ENCODE measurements at places on chromosomes 12 and 14. TPM values are rescaled to one million over a fixed set of nuclear protein-coding genes. Genes with fewer than 3 reads are reported as not detected.

Gene POTEM
- not detected for total RNA-seq

GRCh38 chr14:52988139-52988538, 37.3 kb upstream of the FERMT2 start:
- no peaks in the 10 kb centered on the region for H3K27me3 ChIP-seq
- DNase-seq, result no peak
- H3K4me1 ChIP-seq, result peaks cover 12% of the 10 kb centered on the region
- H3K27ac ChIP-seq, result no peak overlapping the region
- no peak overlapping the region for H3K4me3 ChIP-seq
- H3K36me3 ChIP-seq, result no peaks in the 10 kb centered on the region

DNA sequence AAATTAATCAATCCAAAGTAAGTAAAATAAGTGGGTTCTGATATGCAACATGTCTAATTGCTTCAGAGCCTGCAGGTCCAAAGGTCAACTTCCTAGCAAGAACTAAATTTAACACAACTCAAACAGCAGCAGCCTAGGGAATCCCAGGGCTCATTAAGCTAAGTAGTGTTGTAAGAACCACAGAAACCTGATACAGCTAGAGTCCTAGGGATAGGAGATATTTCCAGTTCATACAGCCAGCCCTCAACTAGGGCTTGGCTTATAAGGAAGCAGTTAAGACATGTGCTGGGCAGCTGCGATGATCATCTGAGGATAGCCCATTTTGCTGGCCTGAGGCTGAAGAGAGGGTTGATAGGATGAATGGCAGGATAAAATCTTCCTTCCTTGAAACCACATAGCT, at the start of gene OR4Q3:
Gene OR4Q3 (plus strand): TSS at position 316 of the 400 bp plus-strand sequence.
- DNase-seq, result no peak
- H3K4me1 ChIP-seq, result no peaks in the 10 kb centered on the region
- no peak within 1 kb of the TSS for H3K27ac ChIP-seq
- no peak within 1 kb of the TSS for H3K4me3 ChIP-seq

DNA sequence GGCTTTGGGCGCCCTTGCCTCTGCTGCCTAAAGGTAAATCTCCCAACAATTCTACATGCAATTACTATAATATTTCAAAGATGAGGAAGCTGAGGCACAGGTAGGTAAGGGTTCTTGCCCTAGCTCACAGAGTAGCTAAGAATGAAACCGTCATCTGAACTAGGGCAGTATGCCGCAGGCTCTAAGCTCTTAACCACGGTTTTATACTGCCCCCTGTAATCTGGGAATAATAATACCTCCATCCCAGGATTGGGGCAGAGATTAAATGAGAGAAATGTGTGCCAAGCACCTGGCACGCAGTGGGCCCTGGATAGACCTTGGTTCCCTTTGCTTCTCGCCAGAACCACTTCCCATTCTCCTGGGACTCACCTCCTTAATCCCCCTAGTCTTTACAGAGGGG, 1.5 kb upstream of the HRK start:
- H3K4me1 ChIP-seq, result peaks cover 35% of the 10 kb centered on the region
- H3K4me3 ChIP-seq, result no peak overlapping the region
- H3K36me3 ChIP-seq, result no peaks in the 10 kb centered on the region
- peaks cover 32% of the 10 kb centered on the region for H3K27me3 ChIP-seq

- no peak overlapping the region for H3K4me3 ChIP-seq
- H3K27ac ChIP-seq, result no peak overlapping the region
- no peaks in the 10 kb centered on the region for H3K27me3 ChIP-seq
- H3K36me3 ChIP-seq, result no peaks in the 10 kb centered on the region
- peaks cover 15% of the 10 kb centered on the region for H3K4me1 ChIP-seq
- no peak for DNase-seq
Observed at GRCh38 chr12:7642876-7643309, 22.8 kb downstream of the APOBEC1 start.

DNA sequence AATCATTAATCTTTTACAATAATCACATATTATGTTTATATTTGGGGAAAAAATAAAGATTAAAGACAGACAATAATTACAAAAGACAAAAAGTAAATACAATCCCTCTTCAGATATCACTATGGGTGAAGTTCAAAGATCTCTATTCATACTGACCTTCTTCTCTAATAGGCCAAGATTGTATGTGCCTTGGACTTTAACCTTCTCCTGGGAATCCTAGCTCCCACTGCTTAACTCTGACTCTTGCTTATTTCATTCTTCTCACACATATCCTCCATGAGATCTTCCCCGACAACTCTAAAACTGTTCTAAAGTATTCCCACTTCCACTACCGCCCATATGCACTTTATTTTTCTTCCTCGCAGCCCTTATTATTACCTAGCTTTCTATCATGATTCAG, 83.8 kb downstream of the EEA1 start:
- H3K4me3 ChIP-seq, result no peak overlapping the region
- no peaks in the 10 kb centered on the region for H3K27me3 ChIP-seq
- no peak for DNase-seq
- no peak overlapping the region for H3K27ac ChIP-seq
- H3K4me1 ChIP-seq, result peaks cover 8% of the 10 kb centered on the region

DNA sequence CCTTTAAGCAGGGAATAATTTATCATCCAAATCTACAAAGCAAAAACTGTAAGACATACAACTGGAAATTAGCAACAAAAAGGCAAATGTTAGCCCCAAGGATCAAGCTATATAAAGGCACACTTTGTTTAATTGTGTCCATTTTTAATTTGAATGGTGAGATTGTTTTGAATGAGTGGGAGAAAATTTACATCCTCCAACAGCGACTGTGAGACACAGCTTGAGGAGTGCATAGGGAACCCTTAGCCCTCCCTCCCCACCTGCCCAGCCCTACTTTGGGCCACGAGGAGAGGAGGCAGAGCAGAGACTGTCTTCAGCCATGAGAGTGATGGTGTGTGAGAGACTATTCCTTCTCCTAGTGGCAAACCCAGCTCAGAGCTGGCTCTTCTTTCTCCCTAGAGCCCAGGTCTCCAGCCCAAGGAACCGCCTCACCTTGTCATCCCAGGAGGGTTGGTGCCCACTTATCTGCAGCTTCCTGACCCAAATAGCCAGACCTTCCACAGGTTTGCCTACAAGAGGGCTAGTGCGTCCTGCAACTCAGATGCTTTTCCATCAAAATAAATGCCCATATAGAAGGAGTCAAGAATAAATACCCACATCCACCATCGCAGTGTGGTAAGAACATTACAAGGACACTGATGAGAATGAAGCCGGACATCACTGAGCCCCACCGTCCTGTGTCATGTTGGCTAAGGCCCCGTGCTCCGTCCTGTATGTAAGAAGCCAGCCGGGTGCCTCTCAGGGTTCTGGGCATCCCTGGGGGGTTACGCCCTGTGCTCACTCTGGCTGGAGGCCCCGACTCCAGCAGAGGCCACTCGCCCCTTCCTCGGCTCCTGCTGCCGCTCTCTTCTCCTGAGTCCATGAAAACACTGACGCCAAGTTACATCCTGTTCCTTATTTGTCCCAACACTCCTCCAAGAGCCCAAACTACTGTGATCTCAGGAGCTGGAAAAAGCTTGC, 36.4 kb upstream of the C14orf180 start:
- no peaks in the 10 kb centered on the region for H3K27me3 ChIP-seq
- no peaks in the 10 kb centered on the region for H3K36me3 ChIP-seq
- no peak overlapping the region for H3K27ac ChIP-seq
- no peaks in the 10 kb centered on the region for H3K4me1 ChIP-seq

GRCh38 chr12:51886021-51886710, 1.7 kb upstream of the ANKRD33 start:
- DNase-seq, result peak; percentile 55
- H3K4me1 ChIP-seq, result peaks cover 3% of the 10 kb centered on the region
- no peaks in the 10 kb centered on the region for H3K36me3 ChIP-seq
- H3K4me3 ChIP-seq, result no peak overlapping the region

GRCh38 chr12:103745962-103746361, 95.1 kb downstream of the NT5DC3 start:
- no peak overlapping the region for H3K4me3 ChIP-seq
- no peaks in the 10 kb centered on the region for H3K27me3 ChIP-seq
- DNase-seq, result no peak

- H3K27me3 ChIP-seq, result no peaks in the 10 kb centered on the region
- peak overlapping the region; percentile 93 for H3K27ac ChIP-seq
Observed at GRCh38 chr12:106301611-106302321, 767 bp upstream of the TCP11L2 start.

DNA sequence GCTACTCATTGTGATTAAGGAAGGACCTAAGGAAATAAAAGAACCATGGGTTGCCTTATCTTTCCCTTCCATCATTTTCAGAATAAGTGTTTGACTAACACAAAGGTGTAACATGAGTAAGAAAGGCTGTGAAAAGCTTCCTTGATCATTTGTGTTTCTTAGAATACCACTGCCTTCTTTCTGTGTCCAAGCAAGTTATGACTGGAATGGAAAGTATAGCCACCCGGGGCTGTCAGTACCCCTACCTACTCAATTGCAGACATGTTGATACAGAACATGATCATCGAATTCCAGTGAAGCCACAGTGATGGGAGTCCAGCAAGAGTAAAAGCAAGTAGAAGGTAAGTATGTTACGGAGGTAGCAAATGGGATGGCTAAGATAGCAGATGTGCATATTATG, 209.8 kb downstream of the PELI2 start:
- H3K27me3 ChIP-seq, result no peaks in the 10 kb centered on the region
- no peak overlapping the region for H3K4me3 ChIP-seq
- DNase-seq, result no peak
- H3K27ac ChIP-seq, result no peak overlapping the region
- peaks cover under 1% of the 10 kb centered on the region for H3K4me1 ChIP-seq

DNA sequence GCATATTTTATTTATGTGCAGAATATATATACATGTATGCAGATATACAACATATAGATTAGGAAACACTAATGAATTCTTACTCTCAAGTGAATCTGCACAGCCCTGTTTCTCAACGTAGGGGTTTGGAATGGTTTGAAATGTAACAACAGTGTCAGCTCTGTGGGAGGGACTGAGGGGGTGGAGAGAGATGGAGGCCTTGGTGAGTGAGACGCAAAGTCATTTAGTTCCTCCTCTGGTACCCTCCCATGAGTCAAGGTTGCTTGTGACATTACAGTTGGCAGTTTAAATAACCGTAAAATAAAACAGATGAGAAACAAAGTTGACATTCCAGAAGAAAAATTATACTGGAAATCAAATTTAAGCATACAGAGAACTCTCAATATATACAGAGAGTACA, 313.0 kb upstream of the PRKD1 start:
- no peaks in the 10 kb centered on the region for H3K4me1 ChIP-seq
- DNase-seq, result no peak
- no peaks in the 10 kb centered on the region for H3K36me3 ChIP-seq
- H3K27me3 ChIP-seq, result no peaks in the 10 kb centered on the region
- H3K4me3 ChIP-seq, result no peak overlapping the region
